ENCODE measurements at places on chromosomes 6 and 20. TPM values are rescaled to one million over a fixed set of nuclear protein-coding genes. Genes with fewer than 3 reads are reported as not detected.

GRCh38 chr6:658244-658643 is 1.3 kb upstream of the HUS1B start:
- H3K36me3 ChIP-seq, result no peaks in the 10 kb centered on the region
- no peak overlapping the region for H3K27ac ChIP-seq
- no peak for DNase-seq
- H3K4me3 ChIP-seq, result no peak overlapping the region
- H3K4me1 ChIP-seq, result no peaks in the 10 kb centered on the region

- no peaks in the 10 kb centered on the region for H3K36me3 ChIP-seq
- H3K27ac ChIP-seq, result no peak overlapping the region
- no peak overlapping the region for H3K4me3 ChIP-seq
These were observed 28.6 kb downstream of the PPARD start for GRCh38 chr6:35370785-35371493.

DNA sequence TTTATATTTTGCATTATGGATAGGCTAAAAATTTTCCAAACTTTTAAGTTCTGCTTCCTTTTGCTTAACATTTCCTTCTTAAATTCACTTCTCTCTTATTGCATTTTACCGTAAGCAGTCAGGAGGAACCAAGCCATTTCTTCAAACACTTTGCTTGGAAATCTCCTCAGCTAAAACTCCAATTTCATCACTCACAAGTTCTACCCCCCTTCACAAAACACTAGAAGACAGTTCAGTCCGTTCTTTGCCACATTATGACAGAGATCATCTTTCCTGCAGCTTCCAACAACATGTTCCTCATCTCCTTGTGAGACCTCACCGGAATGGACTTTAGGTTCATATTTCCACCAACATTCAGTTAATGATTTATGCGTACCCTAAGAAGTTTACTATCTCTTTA is 79.2 kb upstream of the LY86 start:
- DNase-seq, result no peak
- H3K27ac ChIP-seq, result no peak overlapping the region
- H3K4me3 ChIP-seq, result no peak overlapping the region
- no peaks in the 10 kb centered on the region for H3K36me3 ChIP-seq
- no peaks in the 10 kb centered on the region for H3K4me1 ChIP-seq

DNA sequence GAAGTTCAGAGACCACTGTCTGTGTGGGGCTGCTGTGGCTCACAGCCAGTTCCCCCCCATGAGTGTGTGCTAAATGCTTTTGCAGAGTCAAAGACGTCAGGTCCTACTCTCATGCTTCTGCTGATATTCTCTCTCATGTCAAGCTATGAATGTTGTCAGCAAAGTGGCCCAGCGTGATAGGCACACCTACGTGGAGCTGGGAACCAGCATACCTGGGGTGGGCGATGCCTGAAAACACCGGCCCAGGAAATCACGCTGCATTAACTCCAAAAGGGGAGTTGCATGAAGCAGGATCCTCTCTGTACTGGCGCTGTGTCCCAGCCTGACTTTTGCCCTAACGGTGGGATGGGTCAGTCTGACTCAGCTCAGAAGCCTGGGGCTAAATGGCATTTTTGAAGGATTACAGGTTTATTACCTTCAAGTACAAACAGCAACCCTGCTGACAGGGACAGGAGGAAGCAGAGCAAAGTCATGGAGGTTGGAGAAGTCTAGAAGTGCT is 9.0 kb upstream of the MRPS10 start:
- H3K4me3 ChIP-seq, result no peak overlapping the region
- no peaks in the 10 kb centered on the region for H3K27me3 ChIP-seq
- H3K4me1 ChIP-seq, result no peaks in the 10 kb centered on the region
- H3K27ac ChIP-seq, result no peak overlapping the region
- H3K36me3 ChIP-seq, result no peaks in the 10 kb centered on the region
- peak; percentile 30 for DNase-seq

GRCh38 chr6:48641544-48641943 is 530.5 kb upstream of the PTCHD4 start:
- no peak overlapping the region for H3K4me3 ChIP-seq
- H3K36me3 ChIP-seq, result no peaks in the 10 kb centered on the region
- DNase-seq, result no peak
- H3K4me1 ChIP-seq, result no peaks in the 10 kb centered on the region
- no peak overlapping the region for H3K27ac ChIP-seq

GRCh38 chr6:32475392-32476206 is 35.9 kb downstream of the HLA-DRA start:
- no peak overlapping the region for H3K4me3 ChIP-seq
- DNase-seq, result no peak
- H3K4me1 ChIP-seq, result no peaks in the 10 kb centered on the region
- H3K27me3 ChIP-seq, result no peaks in the 10 kb centered on the region
- H3K36me3 ChIP-seq, result no peaks in the 10 kb centered on the region
- H3K27ac ChIP-seq, result no peak overlapping the region

DNA sequence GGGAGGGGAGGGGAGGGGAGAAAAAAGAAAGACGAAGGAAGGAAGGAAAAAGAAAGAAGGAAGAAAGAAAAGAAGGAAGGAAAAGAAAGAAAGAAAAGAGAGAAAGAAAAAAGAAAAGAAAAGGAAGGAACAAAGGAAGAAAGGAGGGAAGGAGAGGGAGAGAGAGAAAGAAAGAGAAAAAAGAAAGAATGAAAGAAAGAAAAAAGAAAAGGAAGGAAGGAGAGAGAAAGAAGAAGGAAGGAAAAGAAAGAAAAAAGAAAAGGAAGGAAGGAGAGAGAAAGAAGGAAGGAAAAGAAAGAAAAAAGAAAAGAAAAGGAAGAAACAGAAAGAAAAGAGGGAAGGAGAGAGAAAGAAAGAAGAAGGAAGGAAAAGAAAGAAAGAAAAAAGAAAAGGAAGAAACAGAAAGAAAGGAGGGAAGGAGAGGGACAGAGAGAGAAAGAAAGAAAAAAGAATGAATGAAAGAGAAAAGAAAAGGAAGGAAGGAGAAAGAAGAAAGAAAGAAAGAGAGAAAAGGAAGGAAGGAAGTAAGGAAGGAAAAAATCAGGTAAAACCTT is 225.3 kb downstream of the TPBG start:
- no peak for DNase-seq
- H3K36me3 ChIP-seq, result no peaks in the 10 kb centered on the region
- no peaks in the 10 kb centered on the region for H3K27me3 ChIP-seq
- H3K4me3 ChIP-seq, result no peak overlapping the region
- H3K4me1 ChIP-seq, result no peaks in the 10 kb centered on the region

DNA sequence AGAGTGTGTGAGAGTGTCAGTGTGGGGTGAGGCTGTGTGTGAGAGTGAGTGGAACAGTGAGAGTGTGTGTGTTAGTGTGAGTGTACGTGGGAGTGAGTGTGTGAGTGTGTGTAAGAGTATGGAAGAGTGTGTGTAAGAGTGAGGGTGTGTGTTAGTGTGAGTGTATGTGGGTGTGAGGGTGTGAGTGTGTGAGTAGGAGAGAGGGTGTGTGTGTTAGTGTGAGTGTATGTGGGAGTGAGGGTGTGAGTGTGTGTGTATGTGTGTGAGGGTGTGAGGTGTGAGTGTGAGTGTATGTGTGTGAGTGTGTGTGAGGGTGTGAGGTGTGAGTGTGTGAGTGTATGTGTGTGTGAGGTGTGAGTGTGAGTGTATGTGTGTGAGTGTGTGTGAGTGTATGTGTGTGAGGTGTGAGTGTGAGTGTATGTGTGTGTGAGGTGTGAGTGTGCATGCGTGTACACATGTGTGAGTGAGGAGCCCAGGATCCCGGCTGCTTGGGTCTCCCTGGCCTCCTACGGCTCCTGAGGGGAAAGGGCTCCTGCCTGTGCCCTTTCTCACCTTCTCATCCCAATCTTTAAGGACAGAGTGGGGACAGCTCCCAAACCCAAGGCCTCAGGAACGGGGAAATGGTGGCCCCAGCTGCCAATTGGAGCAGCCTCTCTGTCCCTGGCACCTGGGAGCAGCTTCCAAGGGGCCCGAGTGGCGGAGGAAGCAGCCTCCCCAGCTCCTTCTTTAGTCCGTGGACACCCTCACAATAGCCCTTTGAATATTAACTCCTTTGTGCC is 100.2 kb downstream of the PSMB1 start:
- no peak overlapping the region for H3K4me3 ChIP-seq
- no peaks in the 10 kb centered on the region for H3K27me3 ChIP-seq
- H3K27ac ChIP-seq, result no peak overlapping the region

DNA sequence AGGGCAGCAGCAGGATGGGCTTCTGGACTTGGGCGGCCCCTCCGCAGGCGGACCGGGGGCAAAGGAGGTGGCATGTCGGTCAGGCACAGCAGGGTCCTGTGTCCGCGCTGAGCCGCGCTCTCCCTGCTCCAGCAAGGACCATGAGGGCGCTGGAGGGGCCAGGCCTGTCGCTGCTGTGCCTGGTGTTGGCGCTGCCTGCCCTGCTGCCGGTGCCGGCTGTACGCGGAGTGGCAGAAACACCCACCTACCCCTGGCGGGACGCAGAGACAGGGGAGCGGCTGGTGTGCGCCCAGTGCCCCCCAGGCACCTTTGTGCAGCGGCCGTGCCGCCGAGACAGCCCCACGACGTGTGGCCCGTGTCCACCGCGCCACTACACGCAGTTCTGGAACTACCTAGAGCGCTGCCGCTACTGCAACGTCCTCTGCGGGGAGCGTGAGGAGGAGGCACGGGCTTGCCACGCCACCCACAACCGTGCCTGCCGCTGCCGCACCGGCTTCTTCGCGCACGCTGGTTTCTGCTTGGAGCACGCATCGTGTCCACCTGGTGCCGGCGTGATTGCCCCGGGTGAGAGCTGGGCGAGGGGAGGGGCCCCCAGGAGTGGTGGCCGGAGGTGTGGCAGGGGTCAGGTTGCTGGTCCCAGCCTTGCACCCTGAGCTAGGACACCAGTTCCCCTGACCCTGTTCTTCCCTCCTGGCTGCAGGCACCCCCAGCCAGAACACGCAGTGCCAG is at the start of gene TNFRSF6B:
TSS of gene TNFRSF6B (plus strand) at position 25 of the 729 bp plus-strand sequence. CDS start at position 141, 116 bp downstream.
- H3K36me3 ChIP-seq, result no peaks in the 10 kb centered on the region
- no peak within 1 kb of the TSS for H3K27ac ChIP-seq
- no peak within 1 kb of the TSS for H3K4me3 ChIP-seq

GRCh38 chr6:11805259-11806053 is 26.9 kb upstream of the ADTRP start:
- H3K27me3 ChIP-seq, result no peaks in the 10 kb centered on the region
- DNase-seq, result no peak
- no peaks in the 10 kb centered on the region for H3K36me3 ChIP-seq
- no peaks in the 10 kb centered on the region for H3K4me1 ChIP-seq

- no peak for DNase-seq
- no peaks in the 10 kb centered on the region for H3K36me3 ChIP-seq
- no peak overlapping the region for H3K4me3 ChIP-seq
- H3K4me1 ChIP-seq, result no peaks in the 10 kb centered on the region
These were observed 24.1 kb downstream of the ALDH8A1 start for GRCh38 chr6:134925800-134926199.

- H3K4me3 ChIP-seq, result no peak overlapping the region
- DNase-seq, result no peak
- H3K27ac ChIP-seq, result no peak overlapping the region
- no peaks in the 10 kb centered on the region for H3K4me1 ChIP-seq
- H3K36me3 ChIP-seq, result no peaks in the 10 kb centered on the region
These were observed 170.9 kb downstream of the SCP2D1 start for GRCh38 chr20:18984238-18985200.

- no peak for DNase-seq
- H3K27ac ChIP-seq, result no peak overlapping the region
- no peaks in the 10 kb centered on the region for H3K36me3 ChIP-seq
These were observed 85.4 kb downstream of the PPP1R14C start for GRCh38 chr6:150228072-150228733.

- H3K27me3 ChIP-seq, result no peaks in the 10 kb centered on the region
- no peaks in the 10 kb centered on the region for H3K36me3 ChIP-seq
- H3K4me3 ChIP-seq, result no peak overlapping the region
These were observed 76.4 kb upstream of the HS3ST5 start for GRCh38 chr6:114419175-114419574.

DNA sequence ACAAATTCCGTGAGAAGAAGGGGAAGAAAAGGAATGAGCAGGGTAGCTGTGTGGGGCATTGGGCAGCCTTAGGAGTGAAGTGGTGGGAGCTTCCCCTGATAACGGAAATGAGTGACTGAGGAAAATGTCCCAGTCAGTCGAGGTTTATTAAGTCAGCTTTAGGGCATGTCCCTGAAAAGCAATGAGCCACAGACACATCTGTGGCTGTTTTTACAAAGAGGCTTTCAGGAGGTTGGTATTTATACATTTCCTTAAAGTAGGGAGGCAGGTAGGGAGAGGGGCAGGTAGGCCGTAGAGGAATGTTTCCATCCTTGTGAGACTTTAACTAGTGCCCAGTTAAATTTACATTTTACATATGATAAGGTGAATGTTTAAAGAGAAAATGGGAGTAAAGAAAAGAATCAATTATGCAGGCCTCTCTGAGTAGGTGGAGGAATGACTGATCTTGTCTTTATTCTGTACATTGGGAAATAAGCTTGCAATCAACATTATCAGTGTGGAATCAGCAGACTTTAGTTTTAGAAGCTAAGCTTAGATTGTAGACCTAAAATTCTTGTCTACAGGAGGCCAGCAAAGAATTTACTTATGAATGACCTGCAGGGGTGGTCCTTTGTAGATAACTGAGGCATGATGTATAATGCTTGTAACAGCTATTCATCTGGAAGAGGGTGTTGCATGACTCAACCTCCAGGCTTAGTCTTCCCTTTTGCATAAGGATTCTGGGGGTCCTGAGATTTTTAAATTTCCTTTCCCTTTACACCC is 18.5 kb downstream of the SLC22A2 start:
- H3K4me3 ChIP-seq, result no peak overlapping the region
- no peak overlapping the region for H3K27ac ChIP-seq
- no peak for DNase-seq

DNA sequence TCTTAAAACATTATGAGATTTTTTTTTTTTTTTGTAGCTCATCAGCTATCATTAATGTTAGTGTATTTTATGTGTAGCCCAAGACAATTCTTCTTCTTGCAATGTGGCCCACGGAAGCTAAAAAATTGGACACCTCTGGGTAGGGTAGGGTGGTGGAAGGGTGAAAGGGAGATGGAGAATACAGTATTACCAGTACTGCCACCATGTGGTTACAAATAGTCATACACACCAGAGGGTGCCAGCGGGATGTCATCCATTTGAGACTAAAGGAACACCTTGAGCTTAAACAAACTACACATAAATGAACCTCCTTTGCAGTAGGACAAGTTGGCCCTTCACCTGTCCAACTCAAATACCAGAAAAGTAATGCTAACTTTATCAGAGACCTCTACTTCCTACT is 601.9 kb downstream of the HTR1B start:
- H3K4me3 ChIP-seq, result no peak overlapping the region
- no peaks in the 10 kb centered on the region for H3K4me1 ChIP-seq
- no peak for DNase-seq
- no peaks in the 10 kb centered on the region for H3K27me3 ChIP-seq
- no peak overlapping the region for H3K27ac ChIP-seq

- DNase-seq, result no peak
- H3K27me3 ChIP-seq, result no peaks in the 10 kb centered on the region
- H3K36me3 ChIP-seq, result no peaks in the 10 kb centered on the region
These were observed 114.7 kb upstream of the BACH2 start for GRCh38 chr6:90411292-90411781.

The PSMF1 gene
- polyA plus RNA-seq, result 39.3 TPM

The VWA7 gene
- polyA plus RNA-seq, result not detected

The SRMS gene
- polyA plus RNA-seq, result not detected

The LY6G6F gene
- not detected for polyA plus RNA-seq

The RFX6 gene
- not detected for polyA plus RNA-seq

Data from aorta (tissue), 5 donors.